ENCODE measurements at places on chromosomes 16 and 17. TPM values are rescaled to one million over a fixed set of nuclear protein-coding genes. Genes with fewer than 3 reads are reported as not detected.

Gene UTS2R
- total RNA-seq: 0.13 TPM

DNA sequence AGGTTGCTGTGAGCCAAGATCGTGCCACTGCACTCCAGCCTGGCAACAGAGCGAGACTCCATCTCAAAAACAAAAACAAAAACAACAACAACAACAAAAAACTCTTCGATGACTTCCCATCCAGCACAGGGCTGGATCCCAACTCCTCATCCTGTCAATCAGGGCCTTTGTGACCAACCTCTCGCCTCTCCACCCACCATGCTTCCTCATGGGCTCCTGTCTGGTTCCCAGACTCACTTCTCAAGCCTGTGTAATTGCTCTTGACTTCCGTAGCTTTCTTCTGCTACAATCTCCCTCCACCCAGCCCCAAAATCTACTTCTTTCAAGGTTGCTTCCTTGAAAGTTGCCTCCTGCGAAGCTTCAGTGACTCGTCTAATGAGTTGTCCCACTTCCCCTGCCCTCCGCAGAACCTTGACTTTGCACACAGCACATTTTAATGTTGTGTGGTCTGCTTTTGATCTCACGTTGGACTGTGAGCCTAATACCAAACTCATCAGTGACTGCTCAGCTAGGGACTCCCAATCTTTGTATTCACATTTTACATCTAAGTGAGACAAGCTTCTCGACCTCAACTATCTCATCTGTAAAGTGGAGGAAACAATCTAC is 936 bp upstream of the RASL10B start:
- DNase-seq: no peak

- DNase-seq: no peak
Observed at GRCh38 chr17:30234964-30235363, 533 bp downstream of the SLC6A4 start.

Gene SRP68
- total RNA-seq: 89.7 TPM

DNA sequence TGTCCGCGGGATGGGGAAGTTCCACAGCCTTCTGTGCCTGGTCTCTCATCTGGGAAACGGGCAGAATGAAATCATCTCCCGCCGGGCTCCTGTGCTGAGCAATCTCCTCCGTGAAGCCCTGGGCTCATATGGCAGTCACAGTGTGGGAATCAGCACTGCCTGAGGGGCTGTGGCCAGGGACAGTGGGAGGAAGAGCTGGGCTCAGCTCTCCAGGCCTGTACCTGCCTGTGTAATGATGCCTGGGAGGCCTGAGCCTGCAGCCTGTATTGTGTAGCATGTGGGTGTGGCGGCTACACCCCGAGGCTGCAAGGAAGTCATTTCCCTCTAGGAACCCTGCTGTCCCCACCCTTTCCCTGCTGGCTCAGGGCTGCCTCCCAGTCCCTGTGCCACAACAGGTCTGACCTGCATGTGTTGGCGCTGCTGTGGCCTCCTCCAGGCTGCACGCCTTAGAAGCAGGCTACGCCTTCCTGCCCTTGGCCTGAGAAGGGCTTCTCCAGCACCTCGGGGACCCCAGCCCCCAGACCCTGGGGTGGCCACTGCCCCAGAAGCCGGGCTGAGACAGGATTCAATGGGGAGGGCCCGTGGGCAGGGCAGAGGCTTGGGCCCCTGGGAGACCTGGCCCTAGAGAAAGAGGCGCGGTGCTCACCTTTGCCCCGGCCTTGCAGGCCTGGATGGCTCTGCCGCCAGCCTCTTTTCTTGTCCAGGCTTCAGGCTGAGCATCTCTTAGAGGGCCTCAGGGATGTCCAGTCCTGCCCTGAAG is 2.1 kb downstream of the ITGB4 start:
- DNase-seq: no peak

Gene GDPD1
- total RNA-seq: 3.8 TPM

DNA sequence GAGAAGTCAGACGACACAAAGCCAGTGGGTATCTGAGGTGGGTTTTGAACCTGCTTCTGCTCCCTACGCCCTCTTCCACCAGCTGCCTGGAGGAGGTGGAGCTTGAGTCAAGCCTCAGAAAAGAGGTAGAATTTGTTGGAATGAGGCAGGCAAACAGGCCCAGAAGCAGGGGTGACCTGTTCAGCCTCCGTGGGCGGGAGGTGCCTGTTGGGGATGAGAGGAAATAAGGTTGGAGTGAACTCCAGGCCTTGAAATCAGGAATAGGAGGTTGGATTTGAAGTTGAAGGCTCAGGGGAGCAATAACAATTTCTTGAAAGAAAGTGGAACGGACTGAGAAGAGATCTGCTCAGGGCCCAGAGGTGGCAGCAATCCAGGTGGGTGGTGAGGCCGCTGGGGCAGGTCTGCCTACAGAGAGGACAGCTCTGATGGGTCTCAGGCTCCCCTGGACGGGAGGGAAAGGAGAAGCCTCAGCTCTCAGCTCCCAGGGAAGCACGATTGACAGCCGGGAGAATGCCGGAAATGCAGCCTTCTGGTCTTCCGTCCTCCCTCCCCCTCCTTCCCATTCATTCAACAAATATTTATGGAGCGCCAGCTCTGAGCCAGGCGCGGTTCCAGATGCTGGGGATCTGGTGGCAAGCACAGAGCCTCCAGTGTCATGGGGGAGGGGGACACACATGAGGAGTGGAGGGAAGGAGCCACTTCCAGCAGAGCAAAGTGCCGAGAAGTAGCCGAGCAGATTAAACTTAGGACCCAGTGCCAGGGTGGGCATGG is 61.9 kb upstream of the CIBAR2 start:
- DNase-seq: peak; percentile 53

- DNase-seq: no peak
Observed at GRCh38 chr17:11797803-11798202, 199.5 kb downstream of the ZNF18 start.

Gene EARS2
- 80.4 TPM for total RNA-seq

- no peak for DNase-seq
Observed at GRCh38 chr17:57530508-57530907, 214.6 kb downstream of the CCDC182 start.

Gene LDHD
- total RNA-seq: 9.1 TPM

GRCh38 chr17:32349503-32349853 is 479 bp upstream of the ZNF207 start:
- DNase-seq: no peak

Gene TOM1L1
- total RNA-seq: 61.1 TPM

DNA sequence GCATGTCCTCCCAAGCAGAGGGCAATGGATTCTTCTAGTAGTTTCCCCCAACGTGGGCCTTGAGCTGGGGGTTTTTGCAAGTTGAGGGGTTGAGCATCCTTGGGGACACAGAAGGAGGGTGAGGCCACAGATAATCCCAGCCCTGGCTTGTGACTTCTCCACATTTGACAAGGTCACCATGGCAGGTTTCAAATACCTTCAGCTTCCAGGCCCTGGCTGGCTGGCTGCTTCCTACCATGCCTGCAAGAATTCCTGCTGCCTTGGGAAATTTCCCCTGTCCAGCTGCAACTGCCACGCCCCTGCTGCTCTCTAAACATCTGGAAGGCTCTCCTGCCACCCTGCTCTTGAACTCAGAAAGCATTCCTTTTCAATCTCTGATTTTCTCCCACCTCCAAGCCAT is 41.3 kb downstream of the HS3ST2 start:
- DNase-seq: no peak

GRCh38 chr17:63641692-63642448 is 19.7 kb downstream of the MAP3K3 start:
- no peak for DNase-seq

Gene RNF135
- total RNA-seq: not detected

DNA sequence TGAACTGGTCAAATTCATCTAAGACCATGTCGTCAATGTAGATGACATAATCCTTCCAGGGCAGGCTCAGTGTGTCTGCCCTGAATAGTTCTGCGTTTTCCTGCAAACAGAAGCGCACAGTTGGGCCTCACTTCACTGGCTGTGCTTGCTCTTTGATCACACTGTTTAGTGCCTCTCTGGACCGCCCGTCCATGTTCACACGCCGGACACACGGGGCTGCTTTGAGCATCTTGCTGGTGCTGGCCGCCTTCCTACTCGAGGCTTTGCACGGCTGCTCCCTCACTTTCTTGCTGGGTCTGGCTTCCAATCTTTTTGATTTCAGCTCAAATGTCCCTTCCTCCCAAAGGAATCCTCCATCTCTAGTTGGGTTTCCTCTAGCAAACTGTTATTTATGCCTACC is 37.4 kb downstream of the DNAH17 start:
- no peak for DNase-seq

GRCh38 chr16:78639775-78640174 is 540.3 kb downstream of the WWOX start:
- no peak for DNase-seq

DNA sequence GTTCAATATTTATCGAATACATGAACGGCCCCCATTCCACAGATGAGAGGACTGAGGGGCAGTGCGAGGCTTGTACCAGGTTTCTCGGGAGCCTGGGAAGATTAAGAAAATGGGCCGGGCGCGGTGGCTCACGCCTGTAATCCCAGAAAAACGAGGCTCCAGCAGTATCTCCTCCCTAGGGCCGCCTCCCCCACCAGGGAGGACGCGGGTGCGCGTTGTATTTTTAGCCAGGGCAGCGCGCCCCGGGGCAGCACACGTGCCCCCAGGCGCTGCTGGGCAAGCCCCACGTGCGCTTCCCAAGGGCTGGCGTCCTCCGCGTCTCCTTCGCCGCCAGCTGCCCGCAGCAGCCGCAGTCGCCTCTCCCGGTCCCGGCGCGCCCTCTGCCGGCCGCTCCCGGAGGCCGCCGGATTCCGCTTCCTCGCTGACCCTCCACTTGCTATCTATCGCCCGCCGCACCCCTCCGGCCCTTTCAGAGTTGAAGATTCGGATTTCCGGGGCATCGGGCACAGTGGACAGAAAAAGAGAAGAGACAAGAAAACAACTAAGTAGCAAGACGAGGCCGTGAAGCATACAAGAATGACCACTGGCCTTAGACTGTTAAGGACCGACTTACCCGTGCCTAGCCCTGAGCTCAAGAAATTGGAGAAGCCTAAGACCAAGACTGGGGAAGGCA is 1.9 kb upstream of the YBX2 start:
- peak; percentile 56 for DNase-seq

DNA sequence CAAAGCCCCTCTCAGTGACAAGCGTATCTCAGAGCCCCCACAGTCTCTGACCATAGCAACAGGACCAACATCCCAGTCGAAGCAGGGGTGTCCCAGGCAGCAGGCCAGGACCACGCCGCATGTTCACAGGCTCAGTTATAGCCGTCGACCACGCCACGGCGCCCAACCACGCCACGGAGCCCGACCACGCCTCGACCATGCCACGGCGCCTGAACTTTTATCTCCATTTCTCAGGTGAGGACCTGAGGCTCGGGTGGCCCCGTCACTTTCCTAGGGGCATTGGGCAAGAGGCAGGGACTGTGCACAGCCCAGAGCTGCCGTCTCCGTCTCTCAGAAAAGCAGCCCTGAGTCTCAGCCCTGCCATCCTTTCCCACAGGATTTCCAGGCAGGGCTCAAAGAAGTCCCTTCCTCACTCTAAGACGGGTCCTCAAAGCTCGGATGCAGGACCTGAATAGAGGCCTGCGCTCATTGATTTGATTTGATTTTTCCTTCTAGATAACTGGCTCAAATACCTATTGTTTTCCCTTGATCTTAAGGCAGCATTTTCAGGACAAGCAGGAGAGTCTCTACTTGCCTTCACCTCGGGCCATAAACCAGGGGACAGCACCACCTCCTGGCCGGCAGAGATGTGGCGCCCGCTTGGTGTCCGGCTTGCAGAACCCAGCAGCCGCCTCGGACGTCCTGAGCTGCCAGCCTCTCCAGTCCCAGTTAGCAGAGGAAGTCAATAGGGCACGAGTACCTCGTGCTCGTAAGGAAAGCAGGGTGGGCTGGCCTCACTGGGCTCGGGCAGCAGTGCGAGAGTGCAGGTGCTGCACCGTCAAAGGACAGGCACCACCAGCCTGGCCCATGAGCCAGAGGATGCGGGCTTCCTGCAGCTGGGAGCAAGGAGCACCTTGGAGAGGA is 38.8 kb downstream of the C16orf95 start:
- DNase-seq: peak; percentile 62

- no peak for DNase-seq
Observed at GRCh38 chr17:74271901-74272561, 2.0 kb upstream of the DNAI2 start.

- DNase-seq: no peak
Observed at GRCh38 chr17:64398320-64398719, 7.7 kb upstream of the PECAM1 start.

- no peak for DNase-seq
Observed at GRCh38 chr16:67964477-67965131, 3.8 kb downstream of the SLC12A4 start.

DNA sequence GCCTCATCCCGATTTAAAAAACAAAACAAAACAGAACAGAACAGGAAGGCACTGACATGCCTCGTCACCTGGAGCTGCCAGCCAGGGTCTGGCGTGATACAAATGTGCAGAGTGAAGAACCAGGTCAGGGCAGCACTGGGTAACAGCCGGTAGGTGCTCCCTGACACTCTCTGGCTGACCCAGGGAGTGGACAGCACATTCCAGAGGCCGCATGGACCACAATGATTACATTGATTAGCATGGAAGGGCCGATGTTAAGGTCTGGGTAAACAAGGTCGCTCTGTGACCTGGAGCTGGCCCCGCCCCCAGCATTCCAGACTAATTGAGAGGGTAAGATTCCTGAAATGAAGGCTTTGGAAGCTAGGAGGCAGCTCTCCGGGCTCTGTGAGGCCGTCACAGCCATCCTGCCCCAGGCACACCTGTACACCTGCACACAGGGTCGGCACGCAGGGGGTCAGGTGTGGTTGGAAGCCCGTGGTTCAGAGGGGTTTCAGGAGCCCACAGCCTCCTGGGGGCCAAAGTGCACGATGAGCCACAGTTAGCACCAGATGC is 21.4 kb downstream of the PIEZO1 start:
- peak; percentile 97 for DNase-seq

- no peak for DNase-seq
Observed at GRCh38 chr17:76036497-76037261, 9.6 kb upstream of the EVPL start.

Gene WFIKKN1
- 2.4 TPM for total RNA-seq

GRCh38 chr17:59851439-59852375 is 41.0 kb downstream of the TUBD1 start:
- DNase-seq: no peak

DNA sequence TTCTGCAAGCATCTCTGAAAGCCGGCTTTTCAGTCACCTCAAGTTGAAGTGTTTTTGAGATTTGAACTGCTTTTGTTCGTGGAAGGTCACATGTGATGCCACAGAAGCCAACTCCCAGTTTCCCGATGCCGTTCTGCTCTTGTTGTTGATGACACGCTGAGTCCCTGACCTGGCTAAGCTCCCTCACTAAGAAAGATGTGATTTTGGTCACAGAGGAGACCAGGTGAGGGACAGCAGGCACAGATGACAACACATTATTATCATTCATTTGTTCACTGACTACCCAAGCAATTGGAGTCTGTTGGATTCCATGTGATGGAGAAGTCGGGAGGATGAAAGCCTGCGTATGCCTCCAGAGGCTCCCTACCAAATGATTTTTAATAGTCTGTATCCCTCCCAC is 822.4 kb upstream of the RBFOX1 start:
- no peak for DNase-seq

GRCh38 chr16:71927383-71927782 is 32.1 kb downstream of the IST1 start:
- no peak for DNase-seq

Gene TEX19
- total RNA-seq: 1.3 TPM

All from HepG2 (cell line).